ENCODE measurements at places on chromosomes 12 and 14.

DNA sequence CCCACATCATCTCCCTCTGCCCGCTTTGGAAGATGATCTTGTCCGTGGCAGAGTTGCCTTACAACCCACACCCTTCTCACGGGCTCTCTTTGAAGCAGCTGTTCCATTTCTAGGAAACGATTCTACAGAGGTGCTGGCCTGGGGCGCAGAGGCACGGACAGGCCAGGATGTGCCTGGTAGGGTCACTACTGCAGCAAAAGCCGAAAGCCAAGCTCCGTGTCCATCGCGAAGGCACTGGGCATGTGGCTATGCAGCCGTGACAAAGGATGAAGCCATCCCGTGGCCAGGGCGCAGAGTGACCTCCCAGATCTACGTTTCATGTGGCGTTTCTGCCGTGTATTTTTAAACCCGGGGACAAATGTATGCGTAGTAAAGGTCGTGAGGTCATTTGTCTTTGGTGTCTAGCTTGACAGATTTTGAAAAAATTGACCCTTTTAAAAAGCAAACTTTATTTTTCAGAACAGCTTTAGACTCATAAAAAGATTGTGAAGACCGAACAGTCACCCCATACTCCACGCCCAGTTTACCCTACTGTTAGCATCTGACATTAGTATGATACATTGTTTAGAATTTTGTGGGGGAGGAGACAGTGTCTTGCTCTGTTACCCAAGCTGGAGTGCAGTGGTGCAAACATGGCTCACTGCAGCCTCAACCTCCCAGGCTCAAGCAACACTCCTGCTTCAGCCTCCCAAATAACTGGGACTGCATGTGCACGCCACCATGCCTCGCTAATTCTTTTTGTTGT is 40.4 kb upstream of the NCOR2 start:
- DNase-seq, result no peak

DNA sequence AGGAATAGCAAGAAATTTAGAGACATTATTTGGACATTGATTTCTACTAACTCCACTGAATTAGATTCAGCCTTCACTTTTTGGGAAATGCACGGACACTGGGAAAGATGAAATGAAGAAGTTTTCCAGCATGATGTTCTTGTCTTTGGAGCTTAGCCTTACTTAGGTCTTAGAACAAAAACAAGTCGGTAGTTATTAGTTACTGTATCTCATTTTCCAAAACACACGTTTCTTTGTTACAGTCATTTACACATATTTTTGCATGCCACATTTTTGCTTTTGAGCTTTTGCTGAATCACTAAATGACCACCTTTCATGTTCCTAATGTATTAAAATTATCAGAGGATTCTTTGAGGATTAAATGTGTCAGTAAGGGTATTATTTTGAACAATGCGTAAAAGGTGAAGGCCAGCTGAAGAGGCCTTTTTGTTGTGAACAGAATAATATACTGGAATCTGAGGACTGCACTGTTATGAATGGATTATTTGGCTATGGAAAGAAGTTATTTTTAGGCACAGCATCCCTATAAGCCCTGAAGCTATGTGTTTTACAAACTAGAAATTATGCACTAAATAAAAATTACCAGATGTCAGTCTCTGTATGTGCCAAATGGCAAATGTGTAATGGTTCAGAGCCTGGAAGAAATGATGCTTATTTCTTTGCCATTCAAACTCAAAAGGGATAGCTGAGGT is 138.2 kb downstream of the SRGAP1 start:
- DNase-seq, result no peak

GRCh38 chr12:20280515-20280914 is 87.8 kb upstream of the PDE3A start:
- DNase-seq, result no peak

GRCh38 chr12:20807192-20808080 is 3.1 kb upstream of the SLCO1B3 start:
- DNase-seq, result no peak

GRCh38 chr12:2803635-2804392 is 8.7 kb upstream of the ITFG2 start:
- DNase-seq, result no peak

DNA sequence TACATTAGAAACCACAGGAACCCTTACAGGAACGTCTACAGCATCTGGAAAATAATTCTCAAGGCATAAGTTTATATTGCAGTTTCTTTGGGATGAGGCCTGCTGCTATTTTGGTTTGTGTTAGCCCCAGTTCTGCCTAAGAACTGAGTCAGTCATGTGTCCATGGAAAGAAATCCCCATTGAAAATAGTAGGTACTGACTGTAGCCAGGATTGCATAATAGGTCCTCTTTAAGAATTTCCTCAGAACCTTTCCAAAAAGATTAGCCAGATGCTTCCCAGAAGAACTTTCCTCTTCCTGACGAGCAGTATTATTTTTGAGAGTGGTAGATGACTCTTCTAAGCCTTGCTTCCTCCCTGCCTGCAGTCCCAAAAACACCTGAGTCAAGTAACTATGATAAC is 52.6 kb downstream of the RASSF8 start:
- DNase-seq, result no peak

- DNase-seq, result no peak
Measured at GRCh38 chr12:10243818-10244520, 31.3 kb downstream of the GABARAPL1 start.

DNA sequence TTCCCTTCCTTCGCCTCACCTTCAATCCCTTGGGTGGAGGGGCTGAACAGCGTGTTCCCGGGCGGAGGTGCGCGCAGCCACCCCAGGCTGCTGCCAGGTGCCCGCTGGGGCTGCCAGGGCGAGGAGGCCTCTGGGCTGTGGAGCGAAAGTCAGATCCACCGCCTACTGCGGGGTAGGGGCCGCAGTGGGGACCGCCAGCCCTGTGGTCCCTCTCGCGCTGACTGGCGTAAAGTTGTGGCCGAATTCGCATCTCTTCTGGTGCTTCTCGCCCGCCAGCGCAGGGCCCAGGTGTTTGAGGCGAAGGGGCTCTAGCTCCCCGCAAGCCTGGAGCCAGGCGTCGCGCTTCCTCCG is 6.9 kb upstream of the HOXC4 start:
- DNase-seq, result no peak

Measured in stimulated activated CD4-positive, alpha-beta T cell treated with anti-CD3 and anti-CD28 coated beads, Interleukin-2, amount 100 ng/mL, for 24 hours (primary cell).